ENCODE measurements at places on chromosomes 16 and 17.

- DNase-seq, result no peak
Measured at GRCh38 chr16:19424478-19424877, 6.8 kb downstream of the TMC5 start.

- DNase-seq, result no peak
Measured at GRCh38 chr17:68238871-68239253, 9.0 kb upstream of the AMZ2 start.

GRCh38 chr17:75874323-75875181, 3.8 kb downstream of the TRIM47 start:
- no peak for DNase-seq

GRCh38 chr17:81735264-81736102, 23.4 kb downstream of the SLC25A10 start:
- peak; percentile 68 for DNase-seq

DNA sequence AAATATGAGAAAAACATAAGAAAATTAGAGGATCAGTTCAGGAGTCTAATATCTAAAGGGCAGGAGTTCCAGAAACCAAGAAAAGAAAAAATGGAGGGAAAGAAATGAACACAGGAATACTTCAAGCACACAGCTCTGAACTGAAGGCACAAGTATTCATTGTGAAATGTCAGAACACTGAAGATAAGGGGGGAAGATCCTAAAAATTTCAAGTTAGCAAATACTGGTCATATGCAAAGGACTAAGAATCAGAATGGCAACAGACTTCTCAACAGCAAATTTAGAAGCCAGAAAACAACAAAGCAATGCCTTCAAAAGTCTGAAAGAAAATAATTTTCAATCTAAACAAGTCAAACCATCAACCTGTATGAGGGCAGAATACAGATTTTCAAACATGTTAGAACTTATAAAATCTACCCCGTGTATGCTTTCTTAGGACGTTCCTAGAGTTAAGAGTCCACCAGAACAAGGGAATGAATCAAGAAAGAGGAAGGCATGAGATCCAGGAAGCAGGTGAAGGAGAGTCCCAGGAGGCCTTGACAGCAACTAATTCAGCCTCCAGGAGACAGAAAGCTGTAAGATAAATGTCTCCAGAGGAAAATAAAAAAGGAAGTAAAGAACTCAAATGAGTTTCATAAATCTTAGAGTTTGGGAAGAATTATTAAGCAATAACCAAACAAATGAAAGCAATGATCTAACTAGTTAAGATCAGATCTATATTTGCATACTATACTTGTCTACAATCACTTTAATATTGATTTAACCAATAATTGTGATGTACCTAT, 2.8 kb downstream of the BRD7 start:
- no peak for DNase-seq

GRCh38 chr16:440627-441026, 15.2 kb downstream of the RAB11FIP3 start:
- no peak for DNase-seq

DNA sequence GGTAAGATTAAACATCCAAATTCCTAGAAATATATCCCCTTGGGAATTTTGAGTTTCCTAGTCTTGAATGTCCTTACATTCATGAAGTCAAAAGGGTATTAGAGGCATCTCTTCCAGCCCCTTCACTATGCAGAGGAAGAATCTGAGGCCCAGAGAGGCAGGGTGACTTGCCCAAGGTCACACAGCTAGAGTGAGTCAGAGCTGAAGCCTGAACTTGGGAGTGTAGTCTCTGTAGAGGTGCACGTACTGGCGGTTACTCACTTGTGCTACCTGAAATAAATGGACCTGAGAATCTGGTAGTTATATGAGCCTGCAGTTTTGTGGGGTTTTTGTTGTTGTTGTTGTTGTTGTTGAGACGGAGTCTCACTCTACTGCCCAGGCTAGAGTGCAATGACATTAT, 164.0 kb downstream of the XYLT1 start:
- no peak for DNase-seq

- DNase-seq, result no peak
Measured at GRCh38 chr16:11393366-11393765, 48.1 kb downstream of the RMI2 start.

DNA sequence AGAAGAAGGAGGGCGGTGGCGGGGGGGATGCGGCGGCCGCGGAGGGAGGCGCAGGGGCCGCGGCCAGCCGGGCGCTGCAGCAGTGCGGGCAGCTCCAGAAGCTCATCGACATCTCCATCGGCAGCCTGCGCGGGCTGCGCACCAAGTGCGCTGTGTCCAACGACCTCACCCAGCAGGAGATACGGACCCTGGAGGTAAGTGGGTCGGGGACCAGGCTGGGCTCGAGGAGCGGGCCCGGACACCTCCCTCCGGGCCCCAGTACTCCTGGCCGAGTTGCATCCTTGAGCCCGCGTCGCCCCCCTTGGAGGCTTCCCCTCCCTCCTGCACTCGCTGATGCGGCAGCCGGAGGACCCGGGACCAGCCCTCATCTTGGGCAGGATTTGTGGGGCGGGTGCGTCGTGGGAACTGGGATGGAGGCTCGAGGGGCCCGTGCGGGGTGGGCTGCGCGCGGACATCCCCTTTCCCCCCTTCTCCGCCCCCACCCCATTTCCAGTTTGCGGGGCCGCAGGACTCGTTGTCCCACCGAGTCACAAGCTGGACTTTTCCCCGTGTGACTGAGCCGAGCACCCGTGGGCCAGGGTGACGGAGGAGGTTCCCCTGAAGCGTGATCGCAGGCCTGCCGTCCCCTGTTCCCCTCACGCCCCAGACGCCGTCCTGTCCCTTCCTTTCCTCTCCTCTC, 572 bp downstream of the KSR1 start:
- peak; percentile 65 for DNase-seq

DNA sequence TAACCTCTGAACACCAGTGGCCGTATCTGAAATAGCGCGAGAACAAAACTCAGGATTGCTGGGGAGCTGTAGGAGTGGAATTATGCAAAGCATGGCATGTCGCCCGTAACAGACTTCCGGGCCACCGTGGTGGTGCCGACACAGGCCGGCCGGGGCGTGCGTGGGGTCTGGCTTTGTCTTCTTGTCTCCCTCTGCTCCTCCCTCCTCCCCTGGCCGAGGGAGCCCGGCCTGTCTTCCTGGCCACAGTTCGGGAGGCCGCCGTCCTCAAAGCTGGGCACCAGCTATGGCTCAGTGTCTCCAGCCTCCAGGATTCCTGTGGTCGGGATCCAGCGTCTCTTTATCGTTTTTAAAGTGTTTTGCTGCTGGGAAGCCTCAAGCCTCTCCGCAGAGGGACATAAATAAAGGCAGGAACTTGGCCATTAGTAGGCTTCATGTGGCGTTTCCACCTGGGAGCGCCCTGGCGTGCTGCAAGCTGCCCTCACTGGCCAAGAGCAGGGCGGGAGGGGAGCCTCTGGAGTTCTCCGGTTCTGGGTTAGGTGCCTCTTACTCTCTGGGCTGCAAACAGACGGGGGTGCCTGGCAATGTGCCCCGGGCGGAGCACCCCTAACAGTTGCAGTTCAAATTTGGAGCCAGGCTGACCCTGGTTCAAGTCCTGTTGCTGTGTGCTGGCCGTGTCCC, 22.0 kb upstream of the NPTX1 start:
- no peak for DNase-seq

GRCh38 chr16:48409839-48410632, 24.8 kb upstream of the SIAH1 start:
- DNase-seq, result peak; percentile 20

- no peak for DNase-seq
Measured at GRCh38 chr17:45110676-45111611, 21.4 kb downstream of the PLCD3 start.

DNA sequence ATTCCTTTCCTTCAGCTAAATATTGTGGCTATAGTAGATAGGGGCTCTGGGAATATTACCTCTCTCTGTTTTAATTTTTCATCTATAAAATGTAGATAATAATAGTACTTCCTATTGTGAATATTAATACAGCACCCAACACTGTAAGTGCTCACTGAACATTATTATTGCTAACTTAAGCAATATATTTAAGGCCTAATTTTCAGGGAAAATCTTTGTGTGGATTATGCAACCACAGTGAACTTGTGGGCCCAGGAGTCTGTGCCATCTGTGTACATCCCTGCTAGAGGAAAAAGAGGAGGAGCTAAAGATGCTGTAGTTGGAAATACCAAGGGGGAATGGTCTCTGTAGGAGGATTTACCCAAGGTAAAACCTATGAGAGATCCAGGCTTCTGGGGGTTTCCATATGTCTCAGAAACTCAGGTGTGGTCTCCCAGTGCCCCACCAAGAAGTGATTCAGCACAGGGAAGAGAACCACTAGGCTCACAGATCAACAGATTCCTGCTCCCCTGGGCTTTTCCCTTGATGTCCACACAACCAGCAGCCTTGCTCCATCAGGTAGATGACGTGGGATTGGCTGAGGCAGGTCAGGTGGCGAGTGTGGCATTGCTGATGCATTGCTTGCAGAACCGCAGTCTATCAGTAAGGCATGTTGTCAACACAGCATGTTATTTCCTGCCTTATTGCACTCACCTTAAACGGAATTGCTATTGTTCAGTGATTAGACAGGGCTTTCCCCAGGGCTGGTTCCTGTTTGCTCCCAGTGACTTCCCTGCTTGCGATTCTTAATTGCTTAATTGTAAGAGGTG, 1.6 kb upstream of the N4BP1 start:
- DNase-seq, result no peak

- no peak for DNase-seq
Measured at GRCh38 chr17:40996829-40997228, 2.9 kb upstream of the KRTAP3-3 start.

DNA sequence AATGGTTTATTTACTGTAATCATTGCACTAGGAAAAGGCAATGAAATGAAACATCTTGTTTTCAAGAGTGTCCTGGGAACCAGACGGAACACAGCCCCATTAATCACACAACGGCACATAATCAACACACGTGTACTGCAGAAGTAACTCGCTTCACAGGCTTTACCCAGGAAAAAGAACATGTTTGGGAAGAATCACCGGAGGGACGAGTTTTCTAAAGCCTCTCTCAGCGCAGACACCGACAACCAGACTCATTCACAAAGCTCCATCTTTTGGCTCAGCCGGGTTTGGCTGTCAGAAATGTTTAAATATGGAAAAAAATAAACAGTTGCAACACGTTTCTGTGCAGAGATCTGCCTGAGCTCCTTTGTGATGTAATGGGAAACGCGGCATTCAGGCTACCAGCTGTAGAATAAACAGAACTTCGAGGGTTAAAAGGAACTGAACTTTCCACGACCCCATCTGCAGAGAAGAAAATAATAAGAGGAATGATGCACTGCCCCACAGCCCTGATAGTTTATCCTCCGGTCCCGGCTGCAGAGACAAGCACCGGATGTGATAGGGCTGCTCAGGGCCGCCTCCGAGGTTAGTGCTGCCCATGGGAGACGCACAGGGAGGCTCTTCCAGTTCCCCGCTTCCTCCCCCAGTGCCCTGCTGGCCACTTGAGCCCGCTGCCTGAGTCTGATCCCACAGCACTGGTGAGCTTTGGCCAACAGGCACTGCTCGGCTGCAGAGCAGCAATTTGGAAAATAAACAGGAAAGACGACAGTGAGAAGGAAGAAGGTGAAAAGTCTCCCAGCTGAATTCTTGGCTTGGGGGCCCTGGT, 119.8 kb downstream of the HIC1 start:
- DNase-seq, result no peak

DNA sequence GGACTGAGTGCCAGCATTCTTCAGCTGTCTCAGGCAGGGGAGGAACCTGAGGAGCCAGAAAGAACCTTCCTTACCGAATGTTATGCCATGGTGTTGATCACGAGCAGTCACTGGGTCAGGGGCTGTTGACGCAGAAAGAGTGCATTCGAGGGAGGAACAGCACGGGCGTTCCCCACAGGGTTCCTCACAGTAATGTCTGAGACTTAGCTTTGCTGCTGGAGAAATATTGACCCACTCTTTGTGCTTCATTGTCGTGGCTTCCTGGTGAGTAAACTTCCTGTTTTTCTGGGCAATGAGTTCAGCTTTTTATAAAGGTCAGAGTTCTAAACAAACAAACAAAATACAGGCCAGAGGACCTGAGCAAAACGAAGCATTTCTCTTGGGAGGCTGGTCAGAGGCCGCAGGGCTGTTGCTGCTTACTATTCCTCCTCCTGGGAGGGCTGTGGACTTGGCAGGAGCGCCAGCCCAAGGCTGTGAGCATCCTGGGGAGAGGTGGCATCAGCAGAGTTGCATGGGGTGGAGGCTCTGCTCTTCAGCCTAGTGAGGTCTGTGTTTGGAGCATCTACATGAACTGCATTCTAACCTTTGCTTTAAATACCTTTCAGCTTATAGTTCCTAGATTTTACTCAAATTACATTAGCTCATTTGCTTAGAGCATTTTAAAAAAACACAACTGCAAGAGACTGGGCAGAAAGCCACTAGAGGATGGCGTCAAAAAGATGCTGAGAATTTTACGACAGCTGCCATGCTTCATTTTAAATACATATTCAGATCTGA, 143.1 kb upstream of the CACNG5 start:
- DNase-seq, result no peak

GRCh38 chr17:71757156-71757555, 363.7 kb upstream of the SOX9 start:
- no peak for DNase-seq

DNA sequence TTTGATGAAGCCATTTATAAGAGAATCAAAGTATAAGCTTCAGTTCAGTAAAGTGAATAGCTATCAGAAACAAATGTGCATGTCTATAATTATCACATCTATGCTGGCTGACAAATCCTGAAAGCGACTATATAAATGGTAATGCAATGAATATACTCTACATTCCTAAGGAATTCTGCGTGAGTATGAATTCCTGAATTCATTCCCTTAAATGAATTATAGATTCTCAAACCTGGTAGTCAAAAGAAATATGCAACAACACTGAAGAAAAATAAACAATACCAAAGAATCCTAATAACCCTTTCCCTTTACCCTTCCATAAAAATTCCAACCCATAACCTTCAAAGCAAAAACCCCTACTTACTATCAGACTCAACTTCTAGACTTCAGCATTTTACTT, 416.6 kb upstream of the PMFBP1 start:
- no peak for DNase-seq

- DNase-seq, result peak; percentile 25
Measured at GRCh38 chr17:31509805-31510177, 118.3 kb downstream of the RAB11FIP4 start.

GRCh38 chr16:19753815-19754643, 36.0 kb downstream of the IQCK start:
- DNase-seq, result no peak

- no peak for DNase-seq
Measured at GRCh38 chr17:489758-490329, 137.2 kb upstream of the RPH3AL start.

GRCh38 chr17:81741594-81742452, 29.7 kb downstream of the SLC25A10 start:
- peak; percentile 74 for DNase-seq

DNA sequence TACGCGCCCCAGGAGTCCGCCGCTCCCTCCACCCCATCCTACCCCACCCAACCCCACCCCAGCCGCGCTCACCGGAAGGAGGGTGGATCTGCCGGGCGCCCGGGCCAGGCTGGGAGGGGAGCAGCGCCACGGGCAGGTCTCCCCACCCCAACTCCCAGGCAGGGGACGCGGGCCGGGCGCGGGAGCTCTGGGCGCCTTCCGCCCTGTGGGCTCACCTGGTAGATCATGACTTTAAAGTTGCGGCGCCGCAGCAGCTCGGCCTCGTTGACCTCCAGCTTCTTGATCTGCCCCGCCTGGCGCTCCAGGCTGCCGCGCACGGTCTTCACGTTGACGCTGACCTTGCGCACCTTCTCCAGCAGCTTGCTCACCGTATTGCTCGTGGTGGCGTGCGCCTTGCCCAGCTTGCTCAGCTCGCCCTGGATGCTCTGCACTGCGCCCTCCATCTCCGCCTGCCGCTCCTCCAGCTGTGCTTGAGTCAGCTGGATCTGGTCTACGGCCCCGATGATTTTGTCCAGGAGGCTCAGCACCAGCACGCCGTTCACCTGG, 571 bp downstream of the CAVIN1 start:
- peak; percentile 41 for DNase-seq

GRCh38 chr16:12586701-12587100, 217.0 kb downstream of the CPPED1 start:
- no peak for DNase-seq

All from erythroblast (primary cell).